ENCODE measurements at places on chromosomes 13 and 19. TPM values are rescaled to one million over a fixed set of nuclear protein-coding genes. Genes with fewer than 3 reads are reported as not detected.

The ZFP14 gene
- total RNA-seq = 3.4 TPM

The TOMM40 gene
- total RNA-seq = 34.4 TPM

The LGALS4 gene
- total RNA-seq = 0.42 TPM

The SDHAF1 gene
- total RNA-seq = 28.4 TPM

The RDH8 gene
- total RNA-seq = not detected

DNA sequence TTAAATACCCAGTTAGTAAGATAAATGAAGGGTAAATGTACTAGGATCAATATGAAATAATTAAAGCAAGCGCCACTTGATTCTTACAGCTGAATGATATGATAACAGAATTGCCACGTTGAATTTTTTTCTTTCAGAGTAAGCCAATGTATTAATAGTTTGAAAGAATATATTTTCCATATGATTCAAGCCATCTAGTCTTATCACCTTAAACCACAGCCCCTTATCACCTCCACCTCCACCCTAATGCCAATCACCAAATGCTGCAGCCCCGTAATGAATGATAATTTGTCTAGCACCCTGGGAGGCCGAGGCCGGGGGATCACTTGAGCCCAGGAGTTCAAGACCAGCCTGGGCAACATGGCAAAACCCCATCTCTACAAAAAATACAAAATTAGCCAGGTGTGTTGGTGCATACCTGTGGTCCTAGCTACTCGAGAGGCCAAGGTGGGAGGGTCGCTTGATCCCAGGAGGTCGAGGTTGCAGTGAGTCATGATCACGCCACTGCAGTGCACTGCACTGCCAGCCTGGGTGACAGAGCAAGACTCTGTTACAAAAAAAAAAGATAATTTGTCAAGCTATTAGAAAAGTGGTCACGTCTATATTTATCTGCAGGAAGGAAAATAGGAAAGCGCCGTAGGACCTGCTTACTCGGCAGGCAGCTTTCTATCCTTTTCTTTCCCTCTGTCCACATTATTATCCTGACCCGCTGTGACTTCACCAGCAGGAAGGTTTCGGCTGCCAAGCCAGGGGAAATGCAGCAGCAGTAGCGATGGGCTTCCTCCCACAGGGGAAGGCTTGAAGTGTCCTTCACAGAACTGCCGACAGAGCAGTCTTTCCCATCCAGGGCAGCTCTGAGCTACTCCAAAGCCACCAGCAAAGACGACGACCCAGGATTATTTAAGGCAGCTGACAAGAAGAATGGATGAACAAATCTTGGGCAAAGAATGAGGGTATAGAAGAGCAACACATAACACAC lies 19.7 kb upstream of the CLN5 start:
- DNase-seq = no peak
- H3K4me3 ChIP-seq = no peak overlapping the region
- no peaks in the 10 kb centered on the region for H3K36me3 ChIP-seq
- H3K27ac ChIP-seq = no peak overlapping the region
- H3K27me3 ChIP-seq = no peaks in the 10 kb centered on the region

DNA sequence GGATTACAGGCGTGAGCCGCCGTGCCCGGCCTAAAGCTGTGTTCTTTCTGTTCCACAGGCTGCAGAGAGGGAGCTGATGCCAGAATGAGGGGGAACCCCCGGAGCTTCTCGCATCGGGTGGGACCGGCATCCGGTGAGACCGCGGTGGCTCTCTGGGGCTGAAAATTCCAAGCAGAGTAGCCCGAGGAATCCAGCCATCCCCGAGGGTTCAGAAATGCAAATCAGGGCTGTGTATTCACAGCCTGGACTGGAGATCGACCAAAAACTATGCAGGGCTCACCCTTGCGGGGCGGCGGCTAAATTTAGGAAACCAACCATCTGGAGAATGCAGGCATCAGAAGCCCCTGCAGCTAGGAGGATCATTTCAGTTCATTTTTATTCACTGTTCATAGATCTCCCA lies 99.2 kb downstream of the GNG7 start:
- no peaks in the 10 kb centered on the region for H3K4me1 ChIP-seq
- H3K27ac ChIP-seq = peak overlapping the region; percentile 92
- DNase-seq = no peak
- H3K27me3 ChIP-seq = no peaks in the 10 kb centered on the region

DNA sequence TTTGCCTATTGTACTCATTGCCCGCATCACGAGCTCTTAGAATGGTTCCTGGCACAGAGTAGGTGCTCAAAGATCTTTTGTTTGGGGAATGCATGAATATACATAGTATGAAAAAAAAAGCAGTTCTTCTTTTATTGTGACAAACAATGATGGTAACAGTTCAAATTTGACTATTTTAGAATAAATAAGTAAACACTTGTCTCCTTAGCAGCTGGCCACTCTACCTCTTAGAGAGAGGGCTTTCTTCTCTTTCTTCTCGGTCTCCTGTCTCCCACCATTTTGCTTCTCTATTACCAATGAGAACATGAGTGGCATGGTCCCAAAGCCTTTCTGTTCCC lies 639 bp upstream of the SLAIN1 start:
- H3K27ac ChIP-seq = peak overlapping the region; percentile 46
- H3K4me1 ChIP-seq = peaks cover 23% of the 10 kb centered on the region
- peak overlapping the region; percentile 72 for H3K4me3 ChIP-seq
- no peaks in the 10 kb centered on the region for H3K27me3 ChIP-seq
- no peaks in the 10 kb centered on the region for H3K36me3 ChIP-seq

All from liver (tissue), 10 donors.